ENCODE measurements at places on chromosomes 13 and 19.
A peak's percentile ranks its signal among the peaks of the same experiment; 100 is the strongest.

- DNase-seq = no peak
These were observed 7.8 kb downstream of the ACTMAP start for GRCh38 chr19:40742477-40742876.

- DNase-seq = no peak
These were observed 141.5 kb downstream of the AKAP11 start for GRCh38 chr13:42413484-42413815.

GRCh38 chr13:45859705-45860104, 8.2 kb upstream of the SIAH3 start:
- no peak for DNase-seq

GRCh38 chr19:42153672-42154433, 21.6 kb upstream of the POU2F2 start:
- peak; percentile 56 for DNase-seq

DNA sequence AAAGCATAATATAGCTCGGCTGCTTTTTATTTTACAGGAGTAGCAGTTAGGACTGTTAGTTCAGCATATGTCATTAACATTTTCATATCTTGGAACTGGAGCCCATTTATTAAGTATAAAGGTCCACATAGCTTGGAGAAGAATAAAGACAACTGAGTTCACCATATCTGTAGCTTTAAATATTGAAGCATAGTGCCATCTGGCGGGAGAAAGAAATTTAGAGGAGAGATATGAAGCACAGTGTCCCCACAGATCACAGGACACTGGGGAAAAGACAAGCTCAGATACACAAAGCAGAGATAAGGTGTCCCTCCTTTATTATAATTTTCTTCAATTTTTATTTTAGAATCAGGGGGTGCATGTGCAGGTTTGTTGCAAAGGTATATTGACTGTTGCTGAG, 104.7 kb upstream of the FREM2 start:
- no peak for DNase-seq

DNA sequence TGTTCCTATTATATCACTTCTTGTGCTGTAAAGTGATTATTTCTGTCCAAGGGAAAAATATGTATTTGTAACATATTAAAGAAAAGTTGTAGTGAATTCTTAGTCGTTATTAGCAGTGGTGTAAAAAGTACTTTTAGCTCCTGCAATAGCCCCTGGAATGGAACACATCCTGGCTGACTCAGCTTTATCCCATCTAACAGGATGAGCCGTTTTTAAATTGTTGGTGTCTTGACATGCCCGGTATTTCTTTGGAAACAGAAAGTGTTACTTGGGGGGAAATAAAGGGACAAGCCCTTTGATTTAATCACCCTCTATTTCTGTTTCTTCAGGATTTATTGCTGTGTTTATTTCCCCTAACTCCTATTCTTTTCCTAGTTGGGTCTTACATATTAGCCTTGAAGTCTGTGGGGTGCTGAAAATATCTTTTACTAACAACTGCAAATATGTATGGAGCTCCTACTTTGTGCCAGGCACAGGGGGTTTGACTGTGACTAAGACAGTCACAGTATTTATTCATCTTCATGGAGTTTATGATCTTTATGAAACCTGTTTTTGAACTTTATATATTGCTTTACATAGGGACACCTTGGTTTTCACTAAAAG, 17.9 kb downstream of the COG3 start:
- no peak for DNase-seq

DNA sequence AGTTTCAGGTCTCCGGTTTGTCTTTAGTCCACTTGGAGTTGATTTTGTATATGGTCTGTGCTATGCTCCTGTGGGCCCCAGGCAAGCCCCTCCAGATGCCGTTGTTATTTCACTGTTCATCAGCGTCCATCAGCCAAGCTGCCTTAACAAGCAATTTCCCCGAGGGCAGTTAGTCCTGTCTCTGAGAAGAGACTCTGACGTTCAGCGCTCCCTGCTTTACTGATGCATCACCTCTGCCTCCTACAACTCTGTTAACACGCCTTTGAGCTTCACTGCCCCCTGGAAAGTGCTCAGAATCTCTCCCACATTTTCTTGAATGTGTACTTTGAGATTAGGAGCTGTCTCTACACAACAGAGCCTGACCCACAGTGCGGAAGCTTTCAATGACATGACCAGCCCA, 41.8 kb upstream of the UBAC2 start:
- no peak for DNase-seq

- no peak for DNase-seq
These were observed 30.4 kb upstream of the FARP1 start for GRCh38 chr13:98112456-98112855.

DNA sequence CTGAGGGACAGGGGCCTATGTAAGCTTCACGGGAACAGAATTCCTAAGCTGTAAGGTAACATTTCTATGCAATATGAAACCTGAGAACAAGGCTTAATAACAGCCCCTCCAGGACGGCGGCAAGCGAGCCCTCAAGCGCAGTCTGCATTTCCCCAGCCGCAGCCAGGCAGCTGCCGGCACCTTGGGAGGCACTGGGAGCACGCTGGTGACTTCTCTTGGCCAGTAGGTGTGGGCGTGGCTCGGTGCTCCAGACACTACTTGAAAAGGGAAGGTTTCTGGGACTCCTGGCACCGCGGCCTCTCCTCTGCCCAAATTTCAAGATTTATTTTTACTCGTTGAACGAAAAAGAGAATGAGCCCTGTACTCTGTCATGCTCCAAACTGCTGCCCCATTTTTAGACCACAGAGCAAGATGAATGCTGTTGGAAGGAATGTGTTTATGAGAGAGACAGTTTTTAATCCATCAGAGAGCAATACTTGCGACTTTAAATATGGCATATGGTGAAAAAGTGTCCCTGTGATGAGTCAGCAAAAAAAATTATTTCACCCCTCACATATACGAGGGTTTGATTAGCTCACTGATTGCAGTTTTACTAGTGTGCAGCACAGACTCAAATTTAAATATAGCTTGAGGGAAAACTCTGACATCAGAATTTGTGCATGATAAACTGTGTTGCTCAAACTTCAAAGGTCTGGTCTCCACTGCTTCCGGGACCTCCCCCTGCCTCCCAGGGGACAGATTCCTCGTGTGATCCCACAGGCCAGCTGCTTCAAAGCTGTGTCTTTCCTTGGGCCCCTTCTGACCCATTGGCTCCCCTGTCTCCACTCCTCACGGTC, 81.2 kb downstream of the COL4A2 start:
- DNase-seq = no peak

DNA sequence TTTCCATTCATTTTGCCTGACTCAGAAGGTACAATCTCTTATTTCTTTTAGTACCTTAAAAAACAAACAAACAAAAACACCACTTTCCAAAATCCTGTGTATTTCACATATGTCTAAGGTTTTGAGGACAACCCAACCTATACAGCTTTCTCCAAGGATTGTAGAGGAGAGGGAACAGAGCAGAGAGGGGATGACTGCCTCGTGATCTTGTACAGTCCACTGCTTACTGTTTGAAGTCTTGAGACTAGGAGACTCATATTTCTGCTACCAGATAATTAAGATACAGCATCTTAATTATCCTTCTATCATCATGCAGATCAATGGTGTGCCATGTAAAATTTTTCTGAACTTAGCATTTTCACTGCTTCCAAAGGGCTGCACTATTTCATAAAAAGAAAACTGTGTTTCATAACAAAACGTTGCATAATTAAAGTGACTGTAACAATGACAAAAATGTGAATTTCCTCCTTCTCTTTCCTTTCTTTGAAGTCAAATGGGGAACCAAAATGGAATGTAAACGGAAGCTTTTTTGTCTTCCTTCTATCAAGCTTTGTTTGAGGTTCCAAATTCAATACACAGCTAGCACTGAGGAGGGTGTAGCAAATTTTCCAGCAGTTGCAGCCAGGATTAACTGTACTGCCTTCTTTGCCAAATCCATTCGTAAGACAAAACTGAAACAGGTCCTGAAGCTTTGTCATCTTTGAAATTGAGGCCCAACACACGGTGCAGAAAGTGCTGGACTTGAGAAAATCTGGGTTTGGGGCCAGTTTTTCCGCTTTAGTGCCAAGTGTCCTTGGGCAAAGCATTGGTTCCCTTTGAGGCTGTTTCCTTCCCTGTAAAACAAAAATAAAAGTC, 34.9 kb upstream of the RCBTB2 start:
- DNase-seq = no peak

GRCh38 chr19:10624585-10624984, 768 bp upstream of the SLC44A2 start:
- no peak for DNase-seq

DNA sequence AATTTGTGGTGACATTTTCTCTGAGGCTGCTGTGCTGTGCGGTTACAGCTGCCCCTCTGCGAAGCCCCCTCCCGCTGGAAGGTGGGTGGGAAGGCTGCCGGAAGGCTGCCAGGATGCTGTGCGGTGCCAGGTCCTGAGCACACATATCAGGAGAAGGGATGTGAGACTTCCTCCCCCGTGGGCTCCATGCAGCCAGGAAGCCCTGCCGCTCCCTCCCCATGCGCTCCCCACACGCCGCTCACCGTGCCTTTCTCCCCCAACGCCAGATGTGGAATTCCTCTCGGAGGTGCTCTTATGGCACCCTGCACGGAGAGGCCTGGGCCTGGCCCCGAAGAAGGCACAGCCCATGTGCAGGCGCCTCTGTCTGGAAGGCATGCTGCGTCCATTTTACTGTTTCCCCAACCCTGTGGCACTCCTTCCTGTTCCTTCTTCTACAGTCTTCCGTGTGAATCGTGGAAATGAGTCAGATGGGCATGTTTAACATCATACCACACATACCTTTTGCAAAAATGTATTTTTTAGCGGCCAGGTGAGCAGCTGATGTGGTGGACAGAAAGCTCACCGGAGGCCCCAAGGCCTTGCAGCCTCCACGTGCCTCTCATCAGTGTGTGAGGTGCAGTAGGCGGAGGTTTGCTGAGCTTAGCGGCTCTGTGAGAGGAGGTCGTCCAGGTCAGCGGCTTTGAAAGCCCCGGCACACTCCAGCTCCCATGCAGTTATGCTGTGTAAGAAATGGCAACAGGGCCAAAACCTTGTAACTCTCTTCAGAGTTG, 88.0 kb downstream of the ATP11A start:
- DNase-seq = no peak

DNA sequence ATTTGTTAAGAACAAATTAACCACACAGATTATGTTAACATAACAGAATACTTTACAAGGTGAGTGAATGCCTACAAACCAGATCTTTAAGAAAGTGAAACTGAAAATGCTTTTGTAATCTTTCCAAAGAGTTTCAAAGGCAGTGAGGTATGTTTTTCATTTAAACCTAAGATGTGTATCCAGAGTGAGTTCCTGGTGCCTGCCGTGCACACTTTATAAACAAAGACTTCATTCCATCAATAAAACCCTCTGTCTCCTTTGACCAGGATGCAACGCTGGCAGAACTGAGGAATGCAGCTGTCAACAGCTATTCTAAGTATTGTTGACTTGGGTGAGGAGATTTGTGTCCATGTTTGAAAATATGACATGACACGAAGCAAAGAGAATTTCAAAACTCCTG, 344.6 kb downstream of the DNAJC15 start:
- no peak for DNase-seq

DNA sequence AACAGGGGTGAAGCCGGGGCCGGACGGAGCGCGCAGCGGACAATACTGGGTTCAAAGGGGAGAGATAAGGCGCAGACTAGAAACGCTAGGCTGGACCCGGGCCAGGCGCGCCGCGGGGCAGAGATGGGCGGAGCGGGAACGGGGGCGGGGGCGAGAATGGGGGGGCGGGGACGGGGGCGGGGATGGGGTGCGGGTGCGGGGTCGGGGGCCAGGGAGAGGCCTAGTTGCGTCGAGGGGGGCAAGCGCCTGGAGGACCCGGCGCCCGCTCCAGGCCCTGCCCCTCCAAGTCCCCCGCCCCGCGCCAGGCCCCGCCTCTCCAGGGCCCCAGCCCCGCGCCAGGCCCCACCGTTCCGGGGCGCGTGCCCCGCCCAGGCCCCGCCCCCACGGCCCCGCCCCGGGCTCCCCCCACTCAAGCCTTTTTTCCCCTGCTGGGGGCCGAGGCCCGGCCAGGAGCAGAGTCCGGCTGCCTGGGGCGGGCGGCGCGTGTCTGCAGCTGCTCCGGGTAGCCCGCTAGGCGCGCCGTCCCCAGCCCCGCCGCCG, at the start of gene CERS4:
CERS4 (plus strand) TSS at position 449 of the 540 bp plus-strand sequence. CDS start 41,707 bp downstream, outside the sequence.
- DNase-seq = no peak

DNA sequence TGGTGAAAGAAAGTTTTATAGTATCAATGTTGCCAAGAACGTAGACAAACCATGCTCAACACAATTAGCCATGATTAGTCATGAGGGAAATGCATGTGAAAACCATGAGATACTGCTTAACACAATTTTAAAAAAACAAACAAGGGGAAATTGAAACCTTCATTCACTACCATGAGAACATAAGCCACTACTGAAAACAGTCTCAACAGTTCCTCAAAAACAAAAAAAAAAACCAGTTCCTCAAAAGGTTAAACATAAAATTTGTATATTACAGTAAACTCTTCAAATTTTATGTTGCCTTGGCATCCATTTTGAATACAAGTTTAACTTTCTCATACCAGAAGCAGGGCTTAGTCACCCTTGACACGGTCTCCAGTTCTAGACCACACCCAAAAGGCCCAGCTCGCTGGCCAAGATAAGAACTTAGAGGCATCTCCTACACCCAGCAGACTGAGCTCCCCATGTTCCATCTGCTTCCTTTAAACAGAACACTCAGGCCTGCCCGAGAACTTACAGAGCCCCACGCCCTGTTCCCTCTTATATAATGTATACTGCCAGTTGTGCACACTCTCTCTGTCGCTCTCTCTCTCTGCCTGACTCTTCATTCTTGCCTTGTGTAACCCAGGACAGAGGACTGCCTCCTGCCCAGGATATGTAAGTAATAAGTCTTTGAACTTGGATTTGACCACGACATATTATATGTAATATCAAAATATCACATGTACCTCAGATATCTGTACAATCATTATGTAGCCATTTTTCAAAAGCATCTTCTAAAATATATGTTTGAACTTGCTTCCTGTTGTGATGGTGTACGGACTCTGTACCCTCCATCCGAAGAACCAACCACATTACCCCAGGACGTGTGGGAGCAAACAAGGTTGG, 67.4 kb downstream of the STK24 start:
- no peak for DNase-seq

DNA sequence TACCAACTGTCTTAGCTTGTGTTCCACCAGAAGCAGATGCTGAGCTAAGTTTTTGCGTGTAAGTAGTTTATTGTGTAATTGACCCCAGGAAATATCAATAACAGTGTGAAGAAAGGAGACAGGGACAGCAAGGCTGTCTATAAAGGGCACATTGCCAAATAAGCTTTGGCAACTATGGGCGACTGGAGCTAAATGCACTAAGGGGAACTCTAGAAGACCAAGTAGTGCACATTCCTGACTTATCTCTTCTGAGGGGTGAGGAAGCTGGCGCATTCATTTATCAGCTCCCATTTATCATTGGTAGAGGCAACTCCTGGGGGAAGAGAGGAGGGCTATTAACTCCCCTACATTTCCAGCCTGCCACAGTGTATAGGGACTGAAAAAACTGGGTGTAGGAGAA, 135.0 kb downstream of the DLEU7 start:
- no peak for DNase-seq

- no peak for DNase-seq
These were observed 63.4 kb upstream of the MCF2L start for GRCh38 chr13:112905619-112905989.

- DNase-seq = no peak
These were observed 71.5 kb upstream of the GJB6 start for GRCh38 chr13:20303636-20304035.

- DNase-seq = no peak
These were observed 12.8 kb downstream of the TRAPPC2B start for GRCh38 chr19:57376151-57376550.

- DNase-seq = no peak
These were observed 11.8 kb upstream of the CCNA1 start for GRCh38 chr13:36420437-36420891.

Data from NCI-H1436 treated with DMSO at 0.1 percent for 48 hours (cell line).